ENCODE measurements at places on chromosomes 4 and X.

GRCh38 chr4:180814875-180815417 lies 1428.3 kb upstream of the TENM3 start:
- no peak for DNase-seq

GRCh38 chr4:70437197-70437596 lies 34.8 kb upstream of the MUC7 start:
- no peak for DNase-seq

- DNase-seq = no peak
Measured at GRCh38 chr4:8469550-8469949, 29.0 kb downstream of the TRMT44 start.

GRCh38 chr4:188612659-188613058 lies 473.4 kb downstream of the TRIML1 start:
- no peak for DNase-seq

DNA sequence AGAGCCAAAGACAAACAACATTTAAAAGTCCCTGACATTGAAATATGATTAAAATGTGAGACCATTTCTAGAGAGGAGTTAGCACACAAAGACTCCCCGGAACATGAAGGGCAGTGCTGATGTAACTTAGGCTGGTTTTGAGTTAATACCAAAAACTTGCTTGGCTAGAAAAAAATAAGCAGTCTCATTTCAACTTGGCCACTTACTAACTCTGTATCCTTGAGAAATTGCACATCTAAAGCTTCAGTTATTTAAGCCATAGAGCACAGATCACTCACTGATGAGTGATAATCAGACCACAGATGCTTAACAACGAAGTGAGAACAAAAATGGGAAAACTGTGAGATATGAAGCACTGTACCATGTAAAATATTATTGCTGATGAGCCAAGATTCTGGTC lies 65.9 kb upstream of the MAOA start:
- no peak for DNase-seq

GRCh38 chr4:18689308-18690115 lies 668.0 kb upstream of the LCORL start:
- DNase-seq = no peak

DNA sequence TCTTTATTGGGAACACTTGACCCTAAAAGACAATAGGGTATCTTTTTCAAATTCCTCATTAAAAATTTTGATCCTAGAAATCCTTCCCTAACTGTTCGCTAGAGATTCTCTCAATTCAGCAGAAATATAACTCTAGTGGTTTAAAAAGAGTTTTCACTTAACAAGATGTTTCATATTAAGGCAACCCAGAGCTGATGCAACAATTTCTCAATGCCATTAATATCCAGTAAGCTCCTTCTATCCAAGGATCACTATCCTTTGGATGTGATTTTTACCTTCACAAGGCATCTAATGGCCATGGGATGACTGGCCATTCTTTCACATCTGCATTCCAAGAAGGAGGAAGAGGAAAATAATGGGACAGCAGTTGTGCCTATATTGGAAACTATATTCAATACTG lies 183.4 kb downstream of the ANKRD50 start:
- DNase-seq = no peak

GRCh38 chrX:9767375-9767774 lies 1.7 kb upstream of the GPR143 start:
- no peak for DNase-seq

GRCh38 chr4:40058854-40059253 lies 2.2 kb downstream of the N4BP2 start:
- DNase-seq = no peak

- DNase-seq = no peak
Measured at GRCh38 chr4:74197080-74197479, 39.2 kb downstream of the MTHFD2L start.

- no peak for DNase-seq
Measured at GRCh38 chrX:49844611-49845010, 15.5 kb downstream of the PAGE4 start.

- DNase-seq = no peak
Measured at GRCh38 chrX:79452881-79453280, 85.7 kb upstream of the ITM2A start.

DNA sequence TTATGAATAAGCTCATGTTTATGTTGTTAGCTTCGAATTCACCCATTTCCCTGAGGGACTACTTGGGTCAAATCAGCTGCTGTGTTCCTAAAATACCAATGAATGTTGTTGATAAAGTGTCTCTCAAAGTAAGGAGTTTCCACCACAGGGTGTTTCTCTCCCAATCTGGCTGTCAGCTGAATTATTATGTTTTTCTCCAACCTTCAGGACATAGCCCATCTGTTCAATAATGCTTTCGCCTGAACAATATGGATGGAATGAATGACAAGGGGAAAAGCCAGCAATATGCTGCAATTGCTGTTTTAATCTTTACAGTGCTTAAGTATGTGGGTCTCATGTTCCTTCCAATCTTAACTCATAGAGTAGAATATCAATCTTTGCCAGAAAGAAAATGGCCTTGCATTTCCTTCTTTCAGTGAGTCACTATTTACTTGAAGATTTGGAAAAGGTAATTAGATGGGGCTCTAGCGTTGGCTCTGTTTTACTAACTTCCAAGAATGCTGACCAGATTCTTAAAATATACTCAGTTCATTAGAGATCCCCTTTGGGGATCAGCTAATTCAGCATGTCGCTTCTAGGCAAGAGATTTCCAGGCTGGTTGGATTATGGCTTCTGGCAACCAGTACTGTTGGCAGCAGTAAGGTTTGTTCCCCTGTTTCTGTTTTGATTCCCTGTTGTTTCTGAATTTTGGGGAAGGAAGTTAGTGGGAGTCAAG lies 410.5 kb downstream of the PPP3CA start:
- no peak for DNase-seq

GRCh38 chr4:95155759-95156451 lies 392.9 kb downstream of the UNC5C start:
- no peak for DNase-seq

DNA sequence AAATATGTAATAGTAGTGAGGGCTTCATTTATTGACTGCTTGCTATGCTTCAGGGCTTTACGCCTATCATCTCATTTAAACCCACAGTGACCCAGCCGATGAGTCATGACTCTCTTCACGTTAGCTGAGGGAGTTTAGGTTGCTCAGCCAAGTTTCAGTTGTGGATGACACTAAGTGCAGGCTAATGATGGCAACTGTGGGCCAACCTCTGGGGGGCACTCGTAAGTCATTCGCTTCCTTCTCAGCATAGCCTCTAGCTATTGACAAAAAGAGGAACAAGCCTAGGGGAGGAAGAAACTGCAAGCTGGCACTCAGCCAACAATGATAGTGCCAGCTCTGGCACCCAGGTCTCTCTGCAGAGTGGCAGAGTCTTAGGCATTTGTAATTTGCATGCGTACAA lies 325.0 kb downstream of the ARHGAP10 start:
- peak; percentile 92 for DNase-seq

DNA sequence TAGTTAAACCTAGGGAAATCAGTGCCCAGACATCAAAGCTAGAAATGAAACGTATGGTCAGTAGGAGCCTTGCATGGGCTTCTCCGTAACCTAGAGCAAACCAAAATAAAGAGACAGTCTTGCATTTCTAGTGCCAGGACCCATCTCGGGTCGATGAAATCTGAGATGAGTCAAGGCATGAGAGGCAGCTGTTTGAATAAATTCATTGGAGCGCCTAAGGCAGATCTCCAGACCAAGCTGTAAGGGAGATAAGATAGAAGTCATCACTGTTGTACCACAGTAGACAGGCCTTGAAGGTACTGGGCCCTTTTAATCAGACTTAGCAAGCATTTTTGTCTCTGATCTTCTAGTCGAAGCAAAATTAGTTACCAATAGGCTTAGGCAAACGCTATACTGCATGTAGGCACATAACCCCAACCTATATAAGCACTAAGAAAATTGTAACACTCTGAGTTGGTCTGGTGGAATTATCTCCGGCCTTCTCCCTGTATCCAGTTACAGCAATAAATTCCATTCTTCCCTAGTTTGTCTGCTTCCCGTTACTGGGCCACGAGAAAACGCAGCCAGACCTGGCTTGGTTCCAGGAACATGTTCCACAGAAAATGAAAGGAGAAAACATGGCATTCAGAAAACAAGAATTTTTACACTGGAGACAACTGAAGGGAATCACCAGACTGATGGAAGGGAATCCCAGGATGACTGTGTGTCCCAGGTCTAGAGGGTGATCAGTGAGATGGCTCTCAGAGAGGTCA lies 21.1 kb upstream of the PAPSS1 start:
- DNase-seq = no peak

DNA sequence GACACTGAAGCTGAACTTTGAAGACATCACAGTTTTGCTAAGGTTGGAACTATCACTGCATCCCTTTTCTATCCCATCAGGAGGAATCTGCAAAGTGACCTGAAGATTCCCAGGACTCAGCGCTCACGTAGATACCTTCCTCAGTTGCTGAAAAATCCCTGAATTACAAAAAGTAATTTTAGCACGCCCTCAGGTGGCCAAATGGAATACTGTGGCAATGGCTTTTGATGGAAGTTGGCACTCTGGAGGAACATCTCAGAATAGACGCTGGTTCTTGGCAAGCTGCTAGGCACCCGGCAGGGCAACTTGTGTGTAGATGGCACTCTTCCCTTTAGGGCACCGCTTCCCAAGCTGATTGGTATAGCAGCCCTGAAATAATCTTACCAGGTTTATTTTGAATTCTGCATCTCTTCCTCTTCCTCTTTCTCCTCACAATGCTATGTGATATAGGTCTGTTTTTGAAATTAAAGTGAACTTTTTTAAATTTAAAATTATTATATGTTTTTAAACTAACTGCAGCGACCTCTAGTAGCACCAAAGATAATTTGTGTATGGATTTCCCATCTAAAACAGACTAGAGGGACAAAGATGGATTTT lies 16.3 kb upstream of the ESX1 start:
- no peak for DNase-seq

- no peak for DNase-seq
Measured at GRCh38 chrX:16587836-16588235, 62.1 kb upstream of the S100G start.

- no peak for DNase-seq
Measured at GRCh38 chr4:10007793-10008608, 13.3 kb downstream of the SLC2A9 start.

- DNase-seq = no peak
Measured at GRCh38 chrX:6708676-6709380, 173.9 kb upstream of the VCX3A start.

GRCh38 chrX:72569786-72570185 lies 2.9 kb downstream of the HDAC8 start:
- no peak for DNase-seq

GRCh38 chr4:141659539-141659938 lies 23.2 kb downstream of the IL15 start:
- DNase-seq = no peak

- DNase-seq = no peak
Measured at GRCh38 chr4:103934178-103934789, 214.5 kb upstream of the TACR3 start.

GRCh38 chr4:99518601-99519295 lies 7.9 kb downstream of the C4orf17 start:
- DNase-seq = no peak

DNA sequence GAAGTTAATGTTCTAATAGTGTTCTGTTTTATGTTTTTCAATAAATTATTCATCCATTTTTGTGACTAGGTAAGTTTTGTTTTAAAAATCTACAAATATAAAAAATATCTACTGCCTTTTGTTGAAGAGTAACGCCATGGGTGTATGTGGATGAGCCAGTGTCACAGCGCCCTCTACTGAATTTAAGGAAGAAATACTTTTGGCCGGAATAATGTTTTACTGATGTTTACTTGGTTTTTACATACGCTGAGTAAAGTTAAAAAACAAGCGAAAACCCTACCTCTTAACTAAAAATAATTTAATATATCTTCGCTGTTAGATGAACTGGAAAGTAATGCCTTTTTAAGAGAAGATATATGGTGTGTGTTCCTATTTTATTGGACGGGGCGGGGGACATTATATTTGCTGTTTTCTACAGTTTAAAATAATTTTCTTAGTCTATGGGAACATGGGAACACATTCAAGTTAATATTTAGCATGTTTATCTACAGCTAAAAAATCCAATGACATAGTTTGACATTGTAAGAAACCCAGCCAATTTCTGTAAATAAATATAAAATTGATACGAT lies 86.1 kb downstream of the CPE start:
- peak; percentile 6 for DNase-seq

- DNase-seq = no peak
Measured at GRCh38 chr4:6963139-6963611, 53.5 kb downstream of the TBC1D14 start.

DNA sequence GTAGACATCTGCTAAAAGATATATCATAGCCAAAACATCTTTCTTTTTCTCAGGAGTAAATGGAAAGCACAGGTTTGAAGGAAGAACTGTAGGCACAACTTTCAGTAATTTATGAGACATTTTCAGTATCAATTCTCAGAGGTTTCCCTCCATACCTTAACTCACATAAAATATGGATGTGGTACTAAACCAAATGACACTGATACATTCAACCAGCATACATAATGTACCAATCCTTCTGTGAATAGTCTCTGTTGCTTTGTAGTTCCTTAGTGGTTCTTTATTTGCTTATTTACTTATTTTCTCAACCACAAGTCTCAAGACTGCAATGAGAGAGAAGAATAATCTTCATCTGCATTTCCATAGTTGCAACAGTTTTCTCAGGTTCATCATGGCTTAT lies 96.1 kb downstream of the ARHGAP24 start:
- no peak for DNase-seq

GRCh38 chr4:156322592-156322991 lies 368.9 kb upstream of the CTSO start:
- DNase-seq = no peak

GRCh38 chr4:23290656-23291055 lies 597.9 kb downstream of the GBA3 start:
- no peak for DNase-seq

GRCh38 chrX:71175531-71175930 lies 30.9 kb downstream of the NLGN3 start:
- DNase-seq = no peak

DNA sequence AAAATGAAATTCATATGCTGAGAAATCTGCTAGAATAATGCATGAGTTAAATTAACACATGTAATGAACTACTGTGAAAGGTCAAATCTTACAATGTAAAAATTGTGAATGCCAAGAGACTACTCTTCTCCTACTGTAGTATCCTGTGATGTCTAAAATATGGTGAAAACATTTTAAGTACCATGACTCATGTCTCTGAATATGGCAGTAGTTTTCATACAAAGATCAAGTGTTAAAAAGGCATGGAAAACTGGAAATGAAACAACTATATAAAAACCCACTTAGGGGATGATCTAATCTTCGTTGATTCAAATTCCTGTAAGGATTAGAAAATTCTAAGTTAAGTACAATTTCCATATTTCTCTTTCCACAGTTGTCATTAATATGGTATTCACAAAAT lies 221.3 kb downstream of the PPP3CA start:
- DNase-seq = no peak

- no peak for DNase-seq
Measured at GRCh38 chrX:141969706-141970105, 66.0 kb downstream of the MAGEC1 start.

Measured in bone marrow (tissue), 2 donors.